Ascending aorta (tissue), 2 donors: ENCODE measurements at places on chromosomes 3 and 15.

- no peak for DNase-seq
These were observed 229.2 kb downstream of the UACA start for GRCh38 chr15:70533931-70534742.

DNA sequence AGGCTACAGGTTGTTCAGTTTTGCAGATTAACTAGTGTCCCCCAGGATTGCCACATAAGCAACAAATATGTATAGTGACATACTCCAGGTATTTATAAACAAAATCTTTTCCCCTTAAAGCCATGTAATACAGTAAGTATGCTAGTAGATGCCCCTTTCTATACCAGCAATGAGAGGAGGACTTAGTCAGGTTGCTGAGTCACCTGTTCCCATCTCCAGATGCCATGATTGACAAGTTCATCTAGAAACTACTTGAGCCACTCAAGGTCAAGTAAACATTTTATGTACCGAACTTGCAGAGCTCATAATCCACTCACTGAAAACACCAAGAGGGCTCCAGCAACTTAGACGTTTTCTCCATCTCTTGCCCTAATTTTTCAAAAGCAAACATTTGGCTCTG lies 18.2 kb downstream of the SLC9A9 start:
- DNase-seq, result no peak

DNA sequence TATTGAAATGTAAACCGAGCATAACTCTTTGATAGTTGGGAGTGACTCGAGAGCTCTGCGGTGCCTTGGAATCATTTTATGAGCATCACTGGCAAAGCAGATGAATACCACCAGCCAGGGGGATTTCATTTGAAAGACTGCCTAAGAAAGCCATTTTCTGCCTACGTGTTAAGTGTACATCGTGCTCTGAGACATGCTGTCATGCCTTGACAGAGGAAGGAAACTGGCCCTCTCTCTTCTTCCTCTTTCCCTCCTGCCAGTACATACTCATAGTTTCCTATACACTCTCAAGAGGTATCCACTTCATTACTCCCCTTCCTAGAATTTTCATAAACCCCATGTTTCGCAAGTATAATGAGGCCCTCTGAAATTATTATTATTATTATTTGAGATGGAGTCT lies 8.8 kb downstream of the BCL2A1 start:
- DNase-seq, result no peak

GRCh38 chr3:122969585-122970469 lies 57.7 kb downstream of the SEMA5B start:
- DNase-seq, result no peak

GRCh38 chr15:96046620-96047240 lies 283.8 kb upstream of the NR2F2 start:
- DNase-seq, result no peak
